ENCODE measurements at places on chromosomes 7 and 10.

DNA sequence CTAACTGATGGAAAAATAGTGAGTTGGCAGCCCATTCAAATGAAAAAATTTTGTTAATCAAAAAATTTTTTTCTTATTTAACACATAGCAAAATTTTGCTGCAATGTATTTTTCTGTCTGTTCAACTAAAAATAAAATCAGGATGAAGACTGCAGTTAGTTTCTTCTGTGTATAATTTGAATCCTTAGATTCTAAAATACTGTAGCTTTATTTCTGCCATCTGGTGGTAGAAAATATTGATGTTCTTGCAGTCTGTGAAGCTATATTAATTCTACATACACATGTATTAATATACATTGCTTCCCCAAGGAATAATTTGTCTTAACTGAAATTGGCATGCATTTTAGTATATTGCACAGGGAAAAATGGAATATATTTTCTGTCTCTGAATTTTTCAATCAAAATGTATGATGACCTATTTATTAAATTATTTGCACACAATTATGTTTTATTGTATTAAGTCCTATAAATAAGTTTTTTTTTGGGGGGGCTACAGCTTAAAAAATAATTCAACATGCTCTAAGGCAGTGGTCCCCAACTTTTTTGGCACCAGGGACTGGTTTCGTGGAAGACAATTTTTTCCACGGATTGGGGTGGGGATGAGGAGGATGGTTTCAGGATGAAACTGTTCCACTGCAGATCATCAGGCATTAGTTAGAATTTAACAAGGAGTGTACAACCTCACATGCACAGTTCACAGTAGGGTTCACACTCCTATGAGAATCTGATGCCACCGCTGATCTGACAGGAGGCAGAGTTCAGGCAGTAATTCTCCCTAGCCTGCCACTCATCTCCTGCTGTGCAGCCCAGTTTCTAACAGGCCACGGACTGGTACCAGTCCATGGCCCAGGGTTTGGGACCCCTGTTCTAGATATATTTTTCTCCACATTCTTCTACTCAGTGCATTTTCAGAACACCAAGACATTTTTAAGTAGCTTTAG is 119.4 kb downstream of the GNAT3 start:
- peak; percentile 42 for DNase-seq

- no peak for DNase-seq
Measured at GRCh38 chr10:101609481-101609880, 21.4 kb downstream of the DPCD start.

DNA sequence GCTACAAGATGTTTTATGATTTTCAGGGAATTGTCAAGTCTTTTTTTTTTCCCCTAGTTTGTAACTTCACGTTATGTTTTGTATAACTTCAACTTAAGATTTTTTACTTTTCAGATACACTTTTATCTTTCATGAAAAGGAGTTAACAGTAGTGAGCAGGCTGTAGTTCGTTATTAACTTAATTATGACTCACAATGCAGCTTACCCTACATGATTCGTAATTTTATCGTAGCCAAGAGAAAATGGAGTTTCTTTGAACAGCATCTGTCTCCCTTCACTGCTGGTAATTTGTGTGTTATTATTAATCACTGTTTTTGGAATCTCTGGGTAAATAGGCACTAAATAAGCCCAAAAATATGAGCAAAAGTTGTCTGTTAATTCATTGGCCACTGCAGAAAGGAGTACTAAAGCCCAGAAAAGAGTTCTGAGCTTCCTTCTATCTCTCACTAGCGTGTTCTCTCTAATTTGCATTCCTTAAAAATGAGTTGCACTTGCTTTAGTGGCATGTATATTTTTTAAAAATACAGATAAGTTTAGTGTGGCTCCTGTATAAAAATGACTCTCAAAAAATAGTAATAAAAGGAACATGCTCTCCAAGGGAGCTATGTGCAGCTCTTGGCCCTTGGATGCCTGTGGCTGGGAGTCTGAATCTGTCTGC is 36.1 kb downstream of the RALA start:
- no peak for DNase-seq

GRCh38 chr7:123666492-123666891 is 10.8 kb downstream of the LMOD2 start:
- no peak for DNase-seq

DNA sequence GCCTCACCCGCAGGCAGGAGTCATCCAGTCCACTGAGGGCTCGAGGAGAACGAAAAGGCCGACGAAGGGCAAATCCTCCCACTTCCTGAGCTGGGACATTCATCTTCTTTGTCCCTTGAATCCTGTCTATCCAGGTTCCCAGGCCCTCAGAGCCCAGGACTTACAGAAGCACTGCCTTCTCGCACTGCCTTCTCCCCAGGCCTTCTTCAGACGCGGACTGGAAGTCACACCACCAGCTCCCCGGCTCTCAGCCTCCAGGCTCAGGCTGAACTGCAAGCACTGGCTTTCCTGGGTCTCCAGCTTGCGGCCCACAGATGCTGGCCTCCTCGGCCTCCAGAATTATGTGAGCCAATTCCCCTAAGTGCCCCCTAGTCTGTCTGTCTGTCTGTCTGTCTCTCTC is 6.4 kb upstream of the MMP21 start:
- no peak for DNase-seq

DNA sequence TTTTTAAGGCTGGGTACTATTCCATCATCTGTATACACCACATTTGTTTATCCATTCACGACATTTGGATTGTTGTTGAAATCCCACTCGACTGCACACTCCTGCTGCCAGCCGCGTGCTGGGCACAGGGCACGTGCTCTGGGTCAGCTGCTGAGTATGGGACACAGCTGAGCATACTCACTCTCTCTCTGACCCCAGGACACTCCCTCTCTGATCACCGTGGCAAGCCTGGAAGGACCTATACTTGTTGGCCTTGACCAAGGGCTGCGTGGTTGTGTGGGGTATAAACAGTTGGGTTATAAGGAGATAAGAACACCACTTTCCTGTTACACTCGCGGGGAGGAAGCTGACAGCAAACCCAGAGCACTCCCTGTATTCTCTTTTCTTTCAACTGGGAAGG is 153.0 kb upstream of the RHEB start:
- DNase-seq, result peak; percentile 50

DNA sequence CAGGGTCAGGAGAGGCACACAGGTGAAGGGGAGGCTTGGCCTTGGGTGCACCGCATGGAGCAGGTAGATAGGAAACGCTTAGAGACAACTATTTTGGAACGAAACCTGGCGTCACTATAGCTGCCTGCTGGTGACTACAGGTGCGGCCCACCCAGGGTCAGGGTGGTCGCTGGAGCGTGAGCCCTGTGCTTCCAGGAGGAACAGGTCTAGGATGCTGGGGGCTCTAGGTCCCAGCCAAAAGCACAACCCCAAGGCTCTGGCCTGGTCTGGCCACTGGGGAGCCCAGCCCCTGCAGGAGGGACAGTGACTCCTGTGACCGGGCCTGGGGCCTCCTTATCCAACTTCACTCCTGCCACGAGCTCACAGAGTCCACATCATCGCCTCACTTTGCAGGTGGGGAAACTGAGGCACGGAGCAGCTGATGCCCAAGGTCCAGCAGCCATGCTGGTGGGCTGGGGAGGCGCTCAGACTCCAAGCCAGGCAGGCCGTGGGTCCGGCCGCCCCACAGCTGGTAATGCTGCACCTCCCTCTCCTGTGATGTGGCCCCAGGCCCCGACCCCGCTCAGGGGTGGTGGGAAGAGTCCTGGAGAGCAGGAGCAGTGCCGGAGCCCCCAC is 9.0 kb downstream of the LFNG start:
- DNase-seq, result no peak

DNA sequence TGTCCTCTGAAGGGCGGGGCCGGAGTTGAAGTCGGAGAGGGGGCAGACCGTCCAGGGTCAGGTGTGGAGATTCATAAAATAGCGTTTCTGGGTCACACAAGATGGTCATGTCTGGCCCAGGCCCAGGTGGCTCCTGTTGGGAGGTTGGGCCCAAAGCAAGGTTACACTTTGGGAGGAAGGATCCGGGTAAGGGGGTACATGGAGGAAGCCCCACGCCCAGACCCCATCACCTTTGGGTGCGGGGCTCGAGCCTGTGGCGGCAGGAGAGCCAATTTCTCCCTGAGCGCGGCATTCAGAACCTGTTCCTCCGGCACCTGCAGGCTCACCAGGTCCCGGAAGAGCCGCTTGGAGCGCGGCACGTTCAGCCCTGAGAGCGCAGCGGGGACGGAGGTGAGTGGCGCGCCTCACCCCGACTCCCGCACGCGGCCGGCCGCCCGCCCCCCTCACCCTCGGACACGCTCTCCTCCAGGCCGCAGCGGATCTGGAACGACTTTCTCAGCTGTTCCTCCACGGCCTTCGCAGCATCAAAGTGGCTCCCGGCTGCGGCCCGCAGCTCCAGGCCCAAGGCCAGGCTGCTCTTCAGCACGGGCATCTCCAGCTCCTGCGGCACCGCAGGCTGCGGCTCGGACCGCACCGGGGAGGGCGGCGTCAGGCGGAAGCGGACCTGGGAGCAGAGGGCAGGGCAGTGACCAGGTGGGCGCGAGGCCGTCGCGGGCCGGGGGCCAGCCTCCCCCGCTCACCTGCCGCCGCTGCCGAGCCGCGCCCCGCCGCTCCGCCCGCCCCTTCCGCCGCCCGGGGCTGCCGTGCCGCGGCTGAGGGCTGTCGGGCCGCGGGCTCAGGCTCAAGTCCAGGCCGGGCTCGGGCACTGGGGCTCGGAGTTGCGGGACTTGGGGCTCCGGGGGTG is 644 bp downstream of the PPP1R35 start:
- DNase-seq, result no peak

DNA sequence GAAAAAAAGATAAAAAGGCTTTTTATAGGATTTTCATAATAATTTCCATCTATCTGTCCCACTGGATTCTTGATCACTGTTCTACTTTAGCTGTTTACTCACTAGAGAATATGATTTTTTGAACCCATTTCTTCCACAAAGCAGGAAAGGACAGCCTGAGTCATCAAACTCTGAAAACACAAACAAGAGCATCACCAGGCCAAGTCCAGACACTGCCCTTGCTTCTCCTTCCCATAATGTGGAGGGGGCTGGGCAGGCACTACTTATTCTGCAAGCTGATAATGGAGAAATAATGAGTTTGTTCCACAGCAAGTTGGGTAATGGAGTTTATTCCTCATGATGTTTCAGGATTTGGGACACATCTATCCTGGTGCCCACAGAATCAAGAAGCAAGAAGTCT is 13.0 kb upstream of the KCNIP2 start:
- DNase-seq, result no peak

DNA sequence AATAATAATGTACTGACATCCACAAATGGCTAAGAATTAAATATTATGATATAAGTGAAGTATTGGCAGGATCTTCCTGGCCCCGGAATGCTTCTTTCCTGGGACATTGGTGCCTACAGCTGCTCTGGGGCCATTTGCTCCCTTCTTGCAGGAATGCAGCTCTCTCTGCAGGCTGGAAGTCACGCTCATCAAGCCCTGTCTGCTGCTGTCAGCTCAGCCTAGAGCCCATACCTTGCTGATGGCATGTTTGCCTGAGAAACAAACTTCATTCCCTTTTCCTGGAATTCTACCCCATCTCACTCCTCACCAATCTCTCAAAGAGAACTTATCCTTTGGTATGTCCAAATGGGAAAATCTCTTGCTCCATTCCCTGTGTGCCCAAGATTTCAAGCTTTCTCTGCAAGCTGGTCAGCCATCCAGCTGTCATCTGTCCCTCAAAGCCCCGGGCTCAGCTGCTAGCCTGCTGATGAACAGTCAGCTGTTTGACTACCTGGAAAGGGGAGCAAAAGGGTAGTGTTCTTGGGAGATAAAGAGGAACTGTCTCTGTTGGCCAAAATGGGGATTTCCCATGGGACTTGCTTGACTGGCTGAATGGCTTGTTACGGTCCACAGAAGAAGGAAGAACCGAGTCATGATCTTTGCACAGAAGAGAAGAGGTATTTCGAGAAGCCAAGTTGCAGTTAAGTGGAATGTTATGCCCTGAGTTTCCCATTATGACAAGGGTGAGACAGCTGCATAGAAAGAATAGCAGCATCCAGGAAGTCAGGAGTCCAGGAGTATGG is 12.0 kb upstream of the RASSF4 start:
- DNase-seq, result no peak

- no peak for DNase-seq
Measured at GRCh38 chr7:81949306-81949705, 179.5 kb upstream of the HGF start.

DNA sequence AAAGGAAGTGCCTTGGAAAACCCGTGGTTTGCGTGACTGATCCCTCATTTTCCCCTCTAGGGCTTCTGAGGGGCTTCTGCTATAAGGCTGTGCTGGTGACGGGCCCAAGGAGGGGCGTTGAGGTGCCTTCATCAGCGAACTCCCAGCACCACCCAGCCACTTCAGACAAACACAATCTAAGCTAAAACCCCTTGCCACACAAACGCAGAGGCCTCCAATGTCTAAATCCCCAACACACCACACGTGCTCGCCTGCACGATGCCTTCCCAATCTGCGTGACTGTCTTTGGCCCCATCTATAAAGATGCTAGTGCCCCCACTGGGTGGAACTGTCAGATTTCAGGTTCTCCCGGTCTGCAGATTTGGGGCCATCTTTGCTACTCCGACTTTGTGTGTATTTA is 4.1 kb upstream of the GAD2 start:
- no peak for DNase-seq

GRCh38 chr10:117130346-117130745 is 7.7 kb downstream of the VAX1 start:
- no peak for DNase-seq

All from H4 (cell line).